NT2/D1 (cell line): ENCODE measurements at places on chromosomes 1 and 21.

DNA sequence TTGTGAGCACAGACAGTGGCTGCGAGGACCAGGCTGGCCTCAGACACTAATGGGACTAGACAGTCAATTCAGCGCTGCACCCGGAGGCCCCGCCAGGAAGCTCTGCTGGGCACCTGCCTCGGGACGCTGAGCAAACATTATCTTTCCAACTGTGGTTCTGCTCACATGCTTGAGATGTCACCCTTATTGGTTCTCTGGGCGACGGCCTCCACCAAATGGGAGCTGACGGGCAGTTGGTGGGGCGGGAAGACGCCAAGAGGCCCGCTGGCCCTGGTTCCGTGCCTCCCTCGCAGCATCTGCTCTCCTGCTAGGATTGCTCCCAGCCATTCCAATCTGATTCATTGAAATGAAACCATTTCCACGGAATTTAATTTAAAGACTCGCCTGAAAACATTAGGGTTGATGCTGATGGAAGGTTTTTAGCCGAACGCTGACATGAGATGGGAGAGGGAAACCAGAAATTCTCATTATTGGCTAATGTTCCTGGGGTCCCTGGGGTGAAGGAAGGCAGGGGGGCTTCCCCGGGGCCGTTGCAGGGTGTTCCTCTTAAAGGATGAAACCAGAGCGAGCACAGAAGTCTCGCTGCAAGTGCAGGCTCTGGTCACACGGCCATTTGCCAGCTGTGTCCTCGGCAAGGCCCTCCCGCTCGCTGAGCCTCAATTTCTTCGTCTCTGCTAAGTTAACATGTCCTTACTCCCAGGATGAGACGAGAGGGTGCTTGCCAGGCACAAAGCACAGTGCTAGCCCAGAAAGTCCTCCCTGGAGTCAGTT, 512.2 kb downstream of the NPHP4 start:
- DNase-seq, result no peak

GRCh38 chr21:33461538-33462250, 18.1 kb downstream of the TMEM50B start:
- DNase-seq, result no peak

DNA sequence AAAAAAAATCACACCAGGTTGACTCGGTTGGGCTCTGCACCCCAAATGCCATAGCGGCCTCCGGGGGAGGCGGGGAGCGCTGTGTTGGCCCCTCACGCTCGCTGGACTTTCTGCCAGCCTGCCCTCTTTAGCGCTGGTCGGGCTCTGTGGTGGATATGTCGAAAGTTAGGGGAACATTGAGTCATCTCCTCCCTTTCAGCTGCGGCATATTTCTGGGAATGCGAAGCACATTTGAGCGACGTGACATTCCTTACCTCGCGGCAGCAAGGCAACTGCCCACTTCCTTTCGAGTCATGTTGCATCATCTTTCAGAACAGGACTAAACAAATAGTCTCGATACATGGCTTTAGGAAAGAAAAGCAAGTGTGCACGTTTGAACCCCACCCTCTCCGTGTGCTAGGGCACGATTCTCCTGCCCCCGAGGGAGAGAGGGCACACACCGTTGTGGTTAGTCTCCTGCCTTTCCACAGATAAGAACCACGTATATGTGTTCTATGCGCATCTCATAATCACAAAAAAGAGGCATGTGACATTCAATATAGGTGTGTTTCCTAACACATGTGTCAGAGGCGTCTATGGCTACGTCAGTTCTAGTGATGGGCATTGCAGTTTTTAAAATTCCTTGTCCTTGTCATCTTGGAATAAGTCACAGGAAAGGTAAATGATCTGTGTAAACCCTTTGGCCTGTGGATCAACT, 105.9 kb upstream of the SLC45A1 start:
- no peak for DNase-seq

DNA sequence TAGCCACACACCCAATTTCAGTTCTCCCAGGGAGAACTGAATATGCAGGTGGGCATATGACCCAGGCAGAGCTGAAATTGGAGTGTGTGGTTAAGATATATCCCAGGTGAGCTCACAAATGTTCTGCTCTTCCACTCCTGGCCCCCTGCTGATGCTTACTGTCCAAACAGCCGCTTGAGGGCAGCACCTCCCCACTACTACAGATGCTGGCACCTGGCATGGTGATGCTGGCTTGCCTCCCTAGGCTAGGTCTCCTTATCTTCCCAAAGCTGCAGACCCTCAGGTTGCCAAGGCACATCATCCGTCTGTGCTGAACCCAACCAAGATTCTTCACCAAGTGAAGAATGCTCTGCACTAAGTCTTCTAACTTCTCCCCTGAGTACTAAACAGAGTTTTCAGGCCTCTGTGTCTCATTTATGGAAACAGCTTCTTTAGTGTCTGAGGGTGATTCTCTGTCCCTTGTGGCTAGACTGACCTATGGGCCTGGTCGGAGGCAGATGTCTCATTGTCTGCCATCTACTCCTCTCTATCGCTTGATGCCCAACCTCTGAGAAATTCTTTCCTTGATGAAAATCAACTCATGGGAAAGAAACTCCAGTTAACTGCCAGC, 27.2 kb downstream of the XCL1 start:
- peak; percentile 68 for DNase-seq

GRCh38 chr21:20652846-20653245, 345.4 kb upstream of the NCAM2 start:
- no peak for DNase-seq

DNA sequence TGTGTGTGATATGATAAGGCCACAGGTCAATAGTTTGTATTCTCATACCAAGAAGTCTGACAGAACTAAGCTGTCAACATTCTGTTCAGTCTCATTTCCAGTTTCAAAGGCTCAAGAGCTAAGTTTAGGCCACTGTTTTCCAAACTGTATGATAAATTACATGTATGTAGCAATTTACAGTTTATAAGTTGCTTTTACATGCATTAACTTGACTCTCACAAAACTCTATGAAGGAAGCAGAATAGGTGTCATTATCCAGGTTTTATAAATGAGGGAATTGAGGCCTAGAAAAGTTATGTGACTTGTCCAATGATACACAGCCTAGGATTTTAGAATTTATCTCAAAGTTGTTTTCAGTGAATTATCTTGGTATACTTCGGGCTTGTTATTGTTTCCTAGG, 23.4 kb downstream of the FMO5 start:
- no peak for DNase-seq

GRCh38 chr1:11444907-11445306, 34.0 kb upstream of the DISP3 start:
- DNase-seq, result no peak
